ENCODE measurements at places on chromosomes 1 and 21.

DNA sequence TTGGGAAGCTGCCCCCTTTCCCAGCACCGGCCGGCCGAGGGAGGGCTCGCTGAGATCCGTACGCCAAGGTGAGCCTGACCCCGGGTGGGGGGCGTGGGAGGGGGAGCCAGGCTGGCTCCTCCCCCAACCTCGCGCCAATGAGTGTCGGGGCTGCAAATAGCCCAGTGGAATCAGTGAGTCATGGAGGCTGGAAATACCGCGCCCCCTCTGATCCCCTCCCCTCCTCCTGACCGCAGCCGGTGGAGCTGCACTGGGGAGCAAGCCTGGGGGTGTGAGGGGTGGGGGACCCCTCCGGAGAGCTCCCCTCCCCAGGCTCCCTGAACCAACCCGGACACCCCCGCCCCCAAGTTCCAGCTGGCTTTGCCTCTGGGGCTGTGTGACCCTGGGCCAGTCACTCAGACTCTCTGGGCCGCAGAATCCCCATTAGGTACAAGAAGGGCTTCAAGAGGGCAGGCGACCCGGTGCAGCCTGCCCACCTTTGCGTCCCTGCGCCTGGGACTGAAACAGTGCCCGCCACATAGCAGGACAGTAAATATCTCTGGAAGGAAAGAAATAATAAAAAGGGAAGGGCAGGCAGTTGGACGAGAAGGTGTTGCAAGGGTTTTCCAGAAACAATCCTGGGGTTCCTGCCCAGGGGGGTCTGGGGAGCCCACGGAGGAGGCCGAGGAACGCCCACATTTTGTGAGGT, 4.5 kb downstream of the HSPB7 start:
- no peaks in the 10 kb centered on the region for H3K36me3 ChIP-seq
- H3K4me1 ChIP-seq, result peaks cover 54% of the 10 kb centered on the region
- no peaks in the 10 kb centered on the region for H3K27me3 ChIP-seq
- peak overlapping the region; percentile 94 for H3K27ac ChIP-seq

- H3K4me3 ChIP-seq, result no peak overlapping the region
- no peak overlapping the region for H3K27ac ChIP-seq
- H3K27me3 ChIP-seq, result no peaks in the 10 kb centered on the region
- DNase-seq, result no peak
- no peaks in the 10 kb centered on the region for H3K4me1 ChIP-seq
Observed at GRCh38 chr1:17886386-17886785, 131.3 kb downstream of the ACTL8 start.

GRCh38 chr1:236154671-236155398, 12.5 kb downstream of the GPR137B start:
- DNase-seq, result no peak
- no peak overlapping the region for H3K4me3 ChIP-seq
- H3K36me3 ChIP-seq, result no peaks in the 10 kb centered on the region
- no peaks in the 10 kb centered on the region for H3K27me3 ChIP-seq

DNA sequence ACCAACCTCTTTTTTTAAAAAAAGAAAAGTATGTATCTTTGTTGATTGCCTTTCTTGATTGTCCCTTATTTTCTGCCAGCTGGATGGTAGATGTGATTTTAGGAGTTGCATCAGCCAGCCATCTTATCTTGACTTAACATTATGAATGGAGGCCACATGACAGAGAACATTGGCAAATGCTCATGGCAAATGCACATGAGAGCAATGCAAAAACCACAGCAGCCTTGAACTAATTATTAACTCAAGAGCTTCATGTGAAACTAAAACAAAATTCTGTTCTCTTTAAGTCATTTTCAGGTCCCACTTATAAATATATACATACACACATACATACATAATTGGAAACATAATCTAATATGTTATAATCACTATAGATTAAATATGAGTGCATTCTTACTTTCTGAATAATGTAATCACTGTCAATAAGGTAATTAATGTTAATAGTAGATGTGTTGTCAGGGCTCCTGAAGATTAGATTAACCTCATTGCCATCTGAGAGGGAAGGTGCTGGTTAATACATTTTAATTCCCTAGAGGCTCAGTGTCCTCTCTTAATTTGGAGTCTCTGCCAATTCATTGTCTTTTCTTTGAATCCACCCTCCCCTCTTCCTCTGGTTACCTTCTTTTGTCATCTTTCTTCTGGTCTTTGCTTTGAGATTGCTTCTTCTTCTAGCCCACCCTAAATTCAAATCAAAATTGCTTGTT, 962.2 kb downstream of the ADGRL2 start:
- no peak for DNase-seq
- no peaks in the 10 kb centered on the region for H3K36me3 ChIP-seq
- H3K27ac ChIP-seq, result no peak overlapping the region
- H3K4me3 ChIP-seq, result no peak overlapping the region
- H3K27me3 ChIP-seq, result no peaks in the 10 kb centered on the region
- no peaks in the 10 kb centered on the region for H3K4me1 ChIP-seq

DNA sequence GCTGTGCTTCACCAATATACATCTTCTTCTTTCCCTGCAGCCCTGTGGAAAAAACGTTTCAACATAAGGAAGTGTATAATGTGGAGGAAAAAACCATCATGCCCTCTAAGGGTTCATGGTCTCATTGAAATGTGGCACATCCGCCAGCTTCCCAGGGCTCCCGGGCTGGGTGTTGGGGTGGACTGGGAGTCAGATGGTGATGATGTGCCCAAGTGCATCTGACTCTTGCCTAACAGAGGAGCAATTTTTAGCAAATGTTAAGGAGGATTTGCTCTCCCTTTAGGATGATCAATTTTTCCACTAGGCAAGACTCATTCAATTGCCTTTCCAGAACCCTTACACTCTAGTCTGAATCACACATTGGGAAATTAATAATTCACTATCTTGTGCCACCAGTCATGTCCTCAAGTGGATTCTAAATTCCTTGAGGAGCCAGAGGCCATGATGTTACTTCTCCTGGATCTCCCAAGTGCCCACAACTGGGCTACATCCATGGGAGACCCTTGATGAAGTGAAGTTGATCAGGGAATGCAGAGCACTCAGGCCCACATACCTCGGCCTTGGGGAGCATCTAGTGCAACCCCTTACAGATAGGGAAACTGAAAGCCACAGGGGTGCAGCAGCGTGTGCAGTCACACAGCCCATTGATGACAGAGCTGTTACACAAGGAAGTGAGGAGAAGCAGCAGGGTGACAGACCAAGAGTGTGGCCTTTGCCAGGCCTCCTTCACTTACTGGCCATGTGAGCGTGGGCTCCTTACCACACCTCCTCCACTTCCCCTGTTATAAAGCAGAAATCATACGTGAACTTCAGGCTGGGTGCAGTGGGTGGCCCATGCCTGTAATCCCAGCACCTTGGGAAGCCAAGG, 100.0 kb upstream of the SLC44A3 start:
- H3K4me3 ChIP-seq, result no peak overlapping the region
- no peaks in the 10 kb centered on the region for H3K27me3 ChIP-seq
- H3K27ac ChIP-seq, result no peak overlapping the region
- no peaks in the 10 kb centered on the region for H3K4me1 ChIP-seq
- H3K36me3 ChIP-seq, result no peaks in the 10 kb centered on the region

DNA sequence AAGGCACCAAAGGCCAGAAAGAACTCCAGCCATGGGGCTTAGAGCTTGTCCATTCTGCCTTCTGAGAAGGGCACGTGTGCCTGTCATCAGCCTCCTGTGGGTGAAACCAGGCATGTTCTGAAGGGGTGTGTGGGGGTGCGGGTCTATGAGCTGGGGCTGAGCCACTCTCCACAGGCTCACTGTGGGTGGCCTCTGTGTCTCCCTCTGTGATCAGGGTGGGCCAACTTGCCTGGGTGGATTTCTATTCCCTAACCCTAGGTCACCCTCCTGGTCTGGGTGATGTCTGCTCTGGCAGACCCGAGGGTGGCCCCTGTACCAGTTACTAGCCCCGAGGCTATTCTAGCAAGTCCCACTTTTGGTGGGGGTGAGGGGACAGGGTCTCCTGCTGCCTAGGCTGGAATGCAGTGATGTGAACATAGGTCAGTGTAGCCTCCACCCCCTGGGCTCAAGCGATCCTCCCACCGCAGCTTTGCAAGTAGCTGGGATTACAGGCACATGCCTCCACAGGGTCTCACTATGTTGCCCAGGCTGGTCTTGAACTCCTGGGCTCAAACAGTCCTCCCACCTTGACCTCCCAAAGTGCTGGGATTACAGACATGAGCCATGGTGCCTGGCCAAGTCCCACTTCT, 94.4 kb downstream of the TRIM11 start:
- no peaks in the 10 kb centered on the region for H3K27me3 ChIP-seq
- no peaks in the 10 kb centered on the region for H3K36me3 ChIP-seq
- DNase-seq, result no peak
- H3K27ac ChIP-seq, result no peak overlapping the region

- H3K27ac ChIP-seq, result no peak overlapping the region
- no peaks in the 10 kb centered on the region for H3K27me3 ChIP-seq
- H3K4me3 ChIP-seq, result no peak overlapping the region
- H3K36me3 ChIP-seq, result no peaks in the 10 kb centered on the region
- H3K4me1 ChIP-seq, result no peaks in the 10 kb centered on the region
Observed at GRCh38 chr1:238177351-238177750, 286.6 kb upstream of the ZP4 start.

DNA sequence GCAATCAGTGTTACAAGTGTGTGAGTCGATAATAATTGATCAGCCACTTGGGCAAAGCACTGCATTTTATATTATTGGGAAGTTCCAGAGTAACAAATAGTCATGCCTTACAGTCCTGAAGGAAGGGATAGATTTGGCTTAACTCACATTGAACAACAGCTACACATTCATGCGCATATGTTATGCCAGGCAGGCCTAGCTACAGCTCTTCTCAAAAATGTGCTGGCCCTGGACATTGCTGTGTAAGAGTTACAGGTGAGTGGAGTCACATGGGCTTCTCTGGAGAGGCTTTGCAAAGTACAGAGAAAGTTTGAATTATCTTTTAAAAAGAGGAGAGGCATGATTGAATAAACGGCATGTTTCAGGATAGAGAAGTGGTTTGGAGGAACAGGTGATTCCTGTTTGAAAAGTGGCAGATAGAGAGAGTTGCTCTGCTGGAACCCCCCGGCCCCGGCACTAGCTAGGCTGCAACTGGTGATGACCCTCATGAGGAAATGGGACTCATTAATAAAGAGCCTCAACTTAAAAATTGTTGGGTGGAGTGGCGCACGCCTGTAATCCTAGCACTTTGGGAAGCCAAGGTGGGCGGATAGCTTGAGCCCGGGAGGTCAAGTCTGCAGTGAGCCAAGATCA, 200.6 kb downstream of the CRB1 start:
- no peaks in the 10 kb centered on the region for H3K27me3 ChIP-seq
- H3K27ac ChIP-seq, result no peak overlapping the region
- no peaks in the 10 kb centered on the region for H3K4me1 ChIP-seq
- H3K36me3 ChIP-seq, result no peaks in the 10 kb centered on the region
- H3K4me3 ChIP-seq, result no peak overlapping the region

GRCh38 chr1:206131037-206131436, 13.8 kb upstream of the AVPR1B start:
- no peaks in the 10 kb centered on the region for H3K36me3 ChIP-seq
- no peak for DNase-seq
- no peak overlapping the region for H3K27ac ChIP-seq
- no peaks in the 10 kb centered on the region for H3K4me1 ChIP-seq
- H3K4me3 ChIP-seq, result no peak overlapping the region
